ENCODE measurements at places on chromosomes 7 and 10.

DNA sequence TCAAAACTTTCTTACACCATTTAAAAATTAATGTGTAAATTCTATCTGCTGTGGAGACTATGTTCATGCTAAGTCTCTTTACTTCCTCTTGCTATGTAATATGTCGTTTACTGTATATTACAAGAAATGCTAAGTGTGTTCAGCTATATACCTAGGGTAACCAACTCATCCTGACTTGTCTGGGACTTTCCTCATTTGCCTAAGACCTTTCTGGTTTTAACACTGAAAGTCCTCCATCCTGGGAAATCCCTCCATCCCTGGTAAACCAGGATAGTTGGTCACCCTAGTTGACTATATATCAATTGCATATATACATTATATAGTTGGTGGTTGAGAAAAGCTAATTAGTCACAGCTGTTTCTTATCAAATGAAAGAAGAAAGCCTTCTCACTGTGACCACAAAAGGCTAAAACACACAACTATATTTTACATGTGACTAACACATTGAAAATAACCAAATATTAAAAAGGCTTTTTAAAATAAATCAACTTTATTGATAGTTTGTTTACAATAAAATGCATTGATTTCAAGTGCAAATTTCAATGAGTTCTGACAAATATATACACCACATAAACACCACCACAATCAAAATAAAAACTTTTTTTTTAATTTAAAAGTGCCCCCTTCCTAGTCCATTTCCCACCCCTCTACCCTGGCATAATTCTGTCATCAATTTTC is 167.7 kb upstream of the INHBA start:
- DNase-seq = no peak

DNA sequence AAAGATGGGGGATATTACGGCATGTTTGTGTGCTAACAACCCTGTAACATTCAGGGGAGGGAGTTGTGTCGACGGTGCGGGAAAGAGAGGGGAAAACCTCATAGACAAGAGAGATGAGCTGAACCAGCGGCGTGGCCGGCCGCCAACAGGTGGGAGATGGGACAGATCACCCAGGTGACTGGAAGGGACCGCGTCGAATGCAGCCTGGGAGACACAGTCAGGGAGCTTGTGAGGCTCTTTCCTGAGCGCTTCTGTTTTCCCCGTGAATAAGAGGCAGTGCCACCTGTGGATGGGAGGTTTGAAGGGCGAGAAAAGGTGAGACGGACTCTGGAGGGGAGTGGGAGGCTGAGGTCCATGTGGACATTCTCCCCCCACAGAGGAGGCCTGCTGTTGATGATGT is 9.9 kb upstream of the PRKAG2 start:
- no peak for DNase-seq

DNA sequence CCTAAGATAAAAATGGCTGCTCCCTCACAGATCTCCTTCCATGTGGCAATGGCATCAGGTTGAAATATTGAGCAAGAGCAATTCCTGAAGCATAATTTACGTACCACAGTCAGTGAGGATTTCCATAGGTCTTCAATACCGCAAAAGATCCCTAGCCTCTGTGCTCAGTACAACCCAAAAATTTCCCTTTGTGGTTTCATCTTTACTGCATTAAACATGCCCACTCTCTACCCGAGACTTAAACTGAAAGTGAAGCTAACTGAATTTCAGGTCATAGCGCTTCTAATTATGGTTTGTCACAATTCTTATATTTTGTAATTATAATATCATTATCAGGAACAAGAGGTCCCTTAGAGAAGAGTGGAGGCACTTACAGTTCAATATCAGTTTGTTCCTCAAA is 1071.1 kb downstream of the XPNPEP1 start:
- no peak for DNase-seq

DNA sequence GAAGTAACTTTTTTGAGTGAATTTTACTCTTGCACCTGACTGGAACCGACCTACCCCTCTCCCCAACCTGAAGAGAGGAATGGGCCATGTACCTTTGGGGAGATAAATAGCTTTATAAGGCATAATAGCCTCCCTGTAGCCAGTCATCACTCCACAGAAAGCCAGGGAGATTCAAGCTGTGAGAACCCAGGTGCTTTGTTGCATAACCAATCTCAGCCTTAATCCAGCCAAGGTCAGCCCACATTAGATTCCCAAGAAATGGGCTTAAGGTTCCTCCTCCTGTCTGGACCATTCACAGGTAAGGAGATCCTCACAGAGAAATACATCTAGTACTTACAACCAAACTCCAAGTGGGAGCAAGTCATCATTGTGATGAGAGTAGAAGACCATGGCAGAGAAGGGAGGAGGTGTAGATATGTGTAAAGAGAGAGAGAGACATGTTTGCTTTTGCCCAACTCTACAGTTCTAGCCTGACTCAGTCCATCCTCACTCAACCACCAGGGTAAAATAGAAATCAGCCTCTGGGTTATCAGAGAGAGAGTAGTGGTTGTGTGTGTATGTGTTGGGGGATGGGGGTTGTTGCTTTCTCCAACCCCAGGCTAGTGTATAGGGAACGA is 23.6 kb downstream of the SKIDA1 start:
- no peak for DNase-seq

DNA sequence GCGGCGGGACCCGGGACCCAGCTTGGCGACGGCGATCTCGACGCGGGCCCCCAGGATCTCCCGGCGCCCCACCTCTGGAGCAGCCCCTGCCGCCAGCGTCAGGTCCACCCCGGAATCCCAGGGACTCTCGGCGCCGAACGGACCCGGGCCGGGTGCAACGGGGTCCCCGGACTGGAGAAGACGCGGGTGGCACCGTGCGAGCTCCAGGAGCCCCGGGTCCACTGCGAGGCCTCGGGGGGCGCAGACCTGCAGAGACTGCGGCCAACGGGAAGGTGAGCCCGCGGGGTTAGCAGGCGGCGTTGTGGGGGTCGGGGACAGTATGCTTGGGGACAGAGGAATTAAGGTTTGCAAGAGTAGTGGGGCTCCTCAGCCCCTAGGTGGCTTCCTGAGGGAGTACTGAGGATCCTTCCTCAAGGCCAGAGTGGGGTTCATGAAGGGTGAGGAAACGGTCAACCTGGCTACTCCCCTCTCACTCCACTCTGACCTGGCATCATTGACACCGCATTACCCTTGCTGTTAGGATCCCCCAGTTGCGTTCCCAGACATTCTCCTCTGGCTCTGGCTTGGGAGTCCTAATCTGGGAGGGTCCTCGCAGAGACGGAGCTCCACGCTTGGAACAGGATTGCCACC is 353 bp downstream of the EPHB6 start:
- no peak for DNase-seq

DNA sequence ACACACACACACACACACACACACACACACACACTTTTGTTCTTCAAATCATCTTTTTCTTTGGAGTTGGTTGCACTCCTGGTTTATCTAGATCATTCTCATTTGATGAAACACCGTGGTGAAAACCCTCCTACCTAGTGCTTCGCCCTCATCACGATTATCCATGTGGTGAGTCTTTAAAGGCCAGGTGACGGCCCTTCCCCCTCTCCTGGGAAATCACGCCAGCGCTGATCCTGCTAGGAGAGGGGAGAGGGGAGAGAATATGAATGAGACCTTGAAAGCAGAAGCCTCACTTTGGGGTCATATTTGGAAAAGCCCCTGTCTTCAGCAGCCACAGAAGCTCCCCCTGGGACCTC is 103.9 kb upstream of the LRRC4 start:
- no peak for DNase-seq

DNA sequence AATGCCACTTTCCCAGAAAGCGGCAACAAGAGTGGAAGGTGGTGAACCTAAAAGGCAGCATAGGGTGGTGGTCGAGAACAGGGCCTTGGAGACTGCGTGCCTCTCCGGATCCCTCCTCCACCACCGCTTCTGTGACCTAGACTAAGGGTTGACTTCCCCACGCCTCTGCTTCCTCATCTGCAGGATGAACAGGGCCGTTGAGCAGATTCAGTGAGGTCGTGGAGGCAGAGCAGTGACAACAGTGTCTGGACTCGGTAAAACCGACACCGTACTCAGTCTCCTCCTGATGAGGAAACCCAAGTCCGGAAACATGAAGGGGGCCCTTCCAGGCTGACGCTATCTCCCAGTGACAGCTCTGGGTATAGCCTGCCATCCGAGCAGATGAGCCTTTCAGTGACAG is 162.6 kb downstream of the CELF2 start:
- no peak for DNase-seq

- DNase-seq = no peak
Observed at GRCh38 chr10:84059526-84059925, 79.8 kb upstream of the GHITM start.

DNA sequence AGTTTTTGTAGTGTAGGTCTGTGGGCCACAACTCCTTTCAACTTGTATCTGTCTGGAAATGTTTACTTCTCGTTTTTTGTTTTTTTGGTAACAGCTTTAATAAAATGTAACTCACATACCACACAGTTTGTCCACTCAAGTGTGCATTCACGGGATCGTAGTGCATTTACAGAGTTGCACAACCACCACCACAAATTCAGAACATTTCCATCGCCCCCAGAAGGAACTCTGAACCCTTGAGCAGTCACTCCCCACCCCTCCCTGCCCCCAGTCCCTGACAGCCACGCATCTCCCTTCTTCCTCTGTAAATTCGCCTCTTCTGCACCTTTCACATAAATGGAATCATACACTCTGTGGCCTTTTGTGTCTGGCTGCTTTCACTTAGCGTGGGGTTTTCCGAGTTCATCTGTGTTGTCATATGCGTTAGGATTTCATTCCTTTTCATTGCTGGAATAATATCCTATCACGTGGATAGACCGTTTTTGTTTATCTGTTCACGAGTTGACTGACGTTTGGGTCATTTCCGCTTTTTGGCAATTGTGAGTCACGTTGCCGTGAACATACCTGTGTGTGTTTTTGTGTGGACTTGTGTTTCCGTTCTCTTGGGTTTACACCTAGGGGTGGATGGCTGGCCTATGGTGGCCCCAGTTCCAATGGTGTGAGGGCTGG is 10.3 kb downstream of the JAKMIP3 start:
- no peak for DNase-seq

GRCh38 chr10:35824704-35825103 is 182.6 kb upstream of the FZD8 start:
- no peak for DNase-seq

- DNase-seq = no peak
Observed at GRCh38 chr10:120552262-120552661, 95.2 kb downstream of the PLPP4 start.

- DNase-seq = no peak
Observed at GRCh38 chr7:30474485-30474884, 4.1 kb downstream of the NOD1 start.

DNA sequence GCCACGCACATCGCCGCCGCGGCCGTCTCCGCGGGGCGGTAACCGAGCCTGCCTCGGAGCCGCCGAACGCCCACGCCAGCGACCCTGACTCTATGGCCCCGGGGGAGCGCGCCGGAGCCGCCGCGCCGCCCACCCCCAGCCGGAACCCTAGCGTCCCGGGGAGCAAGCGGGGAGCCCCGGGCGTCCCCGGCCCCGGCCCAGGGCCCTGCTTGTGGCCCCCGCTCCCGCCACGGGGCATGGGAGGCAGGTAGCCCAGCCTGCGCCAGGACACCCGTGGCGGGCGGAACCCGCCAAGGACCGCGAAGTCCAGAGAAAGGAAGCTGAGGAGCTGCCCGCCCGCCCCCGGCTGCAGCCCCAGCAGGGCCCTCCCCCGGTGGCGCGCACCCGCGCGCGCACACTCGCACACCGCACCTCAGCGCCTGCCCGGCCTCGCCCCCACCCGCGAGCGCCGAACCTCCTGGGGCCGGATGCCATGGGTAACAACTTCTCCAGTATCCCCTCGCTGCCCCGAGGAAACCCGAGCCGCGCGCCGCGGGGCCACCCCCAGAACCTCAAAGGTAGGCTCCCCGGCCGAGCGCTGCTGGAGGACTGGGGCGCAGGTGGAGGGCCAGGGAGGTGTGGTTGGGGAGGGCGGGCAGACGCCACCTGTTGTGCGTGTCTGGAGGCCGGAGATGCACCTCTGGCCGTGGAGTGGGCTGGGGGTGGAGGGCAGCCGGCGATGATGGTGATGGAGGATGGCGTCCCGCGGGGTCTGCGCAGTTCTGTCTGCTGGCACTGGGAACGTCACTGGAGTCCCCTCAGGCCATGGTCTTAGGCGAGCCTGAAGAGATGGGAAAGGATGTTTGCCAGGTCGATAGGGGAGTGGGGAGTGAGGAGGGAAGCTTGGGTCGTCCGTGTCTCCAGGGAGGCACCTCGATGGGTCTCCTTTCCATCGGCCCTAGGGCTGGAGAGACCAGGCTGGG is 692 bp downstream of the NEURL1 start:
- DNase-seq = no peak

GRCh38 chr7:94449151-94449725 is 54.5 kb downstream of the COL1A2 start:
- no peak for DNase-seq

DNA sequence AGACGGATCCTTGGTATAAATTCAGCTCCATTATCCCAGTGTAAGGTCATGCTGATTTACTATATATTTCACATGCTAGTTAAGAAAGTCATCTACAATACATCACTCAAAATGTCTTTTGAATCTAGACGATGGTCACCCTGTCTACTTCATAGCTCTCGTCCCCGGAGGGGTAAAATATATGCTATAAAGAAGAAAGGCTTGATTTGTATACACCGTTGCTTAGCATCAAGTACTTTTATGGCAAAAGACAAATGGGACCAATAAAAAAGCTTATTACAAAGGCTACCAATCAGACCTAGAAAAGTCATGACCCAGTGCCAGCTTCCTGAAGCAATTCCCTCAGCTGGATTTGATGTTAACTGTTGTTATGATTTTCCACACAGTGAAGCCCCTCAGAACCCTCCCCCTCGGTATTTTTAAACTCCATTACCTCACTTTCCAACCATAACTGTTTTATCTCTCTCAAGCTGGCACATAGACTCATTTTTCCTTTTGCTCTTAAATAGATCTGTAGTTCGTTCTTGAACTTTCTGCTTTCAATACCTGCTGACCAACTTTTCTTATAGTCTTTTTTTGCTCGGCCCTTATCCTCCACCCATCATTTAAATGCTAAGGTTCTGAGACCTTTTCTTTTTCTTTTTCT is 104.9 kb downstream of the DOCK4 start:
- no peak for DNase-seq

DNA sequence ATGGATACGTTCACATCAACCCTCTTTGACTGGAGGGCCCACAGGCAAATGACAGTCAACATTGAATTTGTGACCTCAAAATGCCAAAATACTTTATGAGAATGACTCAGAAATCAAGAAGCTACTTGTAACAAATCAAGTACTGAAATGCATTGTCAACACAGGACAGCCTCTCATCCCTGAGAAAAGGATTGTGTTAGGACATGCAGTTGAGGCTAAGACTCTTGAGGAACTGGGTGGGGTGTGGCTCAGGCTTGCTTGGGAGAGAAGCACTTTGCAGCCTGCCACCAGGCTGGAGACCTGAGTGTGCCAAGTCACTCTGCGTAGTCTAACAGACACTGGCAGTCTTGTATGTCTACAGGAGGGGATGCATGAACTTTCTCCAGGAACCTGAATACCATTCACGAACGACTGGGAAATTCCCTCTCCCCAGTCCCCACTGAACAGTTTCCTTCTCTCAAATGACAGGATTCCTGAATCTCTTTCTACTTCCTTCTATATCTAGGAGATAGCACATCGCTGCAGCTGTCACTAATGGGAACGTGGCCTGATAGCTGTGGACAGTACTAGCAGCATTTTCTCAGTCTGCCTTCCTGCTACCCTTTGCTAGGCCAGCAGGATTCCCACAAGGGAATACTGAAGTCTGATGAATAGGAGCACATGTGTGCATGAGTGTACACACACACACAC is 3.3 kb upstream of the SMO start:
- no peak for DNase-seq

Data from hematopoietic multipotent progenitor cell treated with erythropoietin and hydrocortisone succinate and interleukin-3 and kit ligand, for 17 days (in vitro differentiated cells).